NCI-H1105 treated with DMSO at 0.1 percent for 48 hours (cell line): ENCODE measurements at places on chromosomes 5 and 9.
A peak's percentile ranks its signal among the peaks of the same experiment; 100 is the strongest.

DNA sequence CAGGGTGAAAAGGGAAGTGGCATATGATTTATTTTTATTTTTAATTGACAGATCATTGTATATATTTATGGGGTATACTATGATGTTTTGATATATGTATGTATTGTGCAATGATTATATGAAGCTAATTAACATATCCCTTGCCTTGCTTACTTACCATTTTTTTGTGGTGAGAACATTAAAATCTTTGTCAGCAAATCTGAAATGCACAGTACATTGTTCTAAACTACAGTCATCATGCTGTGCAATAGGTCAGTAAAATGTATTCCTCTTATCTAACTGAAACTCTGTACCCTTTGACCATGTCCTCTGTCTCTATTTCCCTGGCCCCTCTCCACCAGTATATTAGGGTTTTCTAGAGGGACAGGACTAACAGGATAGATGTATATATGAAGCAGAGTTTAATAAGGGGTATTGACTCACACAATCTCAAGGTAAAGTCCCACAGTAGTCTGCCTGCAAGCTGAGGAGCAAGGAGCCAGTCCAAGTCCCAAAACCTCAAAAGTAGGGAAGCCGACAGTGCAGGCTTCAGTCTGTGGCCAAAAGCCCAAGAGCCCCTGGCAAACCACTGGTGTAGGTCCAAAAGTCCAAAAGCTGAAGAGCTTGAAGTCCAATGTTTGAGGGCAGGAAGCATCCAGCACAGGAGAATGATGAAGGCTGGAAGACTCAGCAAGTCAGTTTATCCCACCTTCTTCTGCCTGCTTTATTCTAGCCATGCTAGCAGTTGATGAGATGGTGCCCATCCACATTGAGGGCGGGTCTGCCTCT is 122.2 kb upstream of the FBXL7 start:
- DNase-seq: no peak

GRCh38 chr5:153777681-153778581 is 260.8 kb downstream of the FAM114A2 start:
- peak; percentile 0 for DNase-seq

DNA sequence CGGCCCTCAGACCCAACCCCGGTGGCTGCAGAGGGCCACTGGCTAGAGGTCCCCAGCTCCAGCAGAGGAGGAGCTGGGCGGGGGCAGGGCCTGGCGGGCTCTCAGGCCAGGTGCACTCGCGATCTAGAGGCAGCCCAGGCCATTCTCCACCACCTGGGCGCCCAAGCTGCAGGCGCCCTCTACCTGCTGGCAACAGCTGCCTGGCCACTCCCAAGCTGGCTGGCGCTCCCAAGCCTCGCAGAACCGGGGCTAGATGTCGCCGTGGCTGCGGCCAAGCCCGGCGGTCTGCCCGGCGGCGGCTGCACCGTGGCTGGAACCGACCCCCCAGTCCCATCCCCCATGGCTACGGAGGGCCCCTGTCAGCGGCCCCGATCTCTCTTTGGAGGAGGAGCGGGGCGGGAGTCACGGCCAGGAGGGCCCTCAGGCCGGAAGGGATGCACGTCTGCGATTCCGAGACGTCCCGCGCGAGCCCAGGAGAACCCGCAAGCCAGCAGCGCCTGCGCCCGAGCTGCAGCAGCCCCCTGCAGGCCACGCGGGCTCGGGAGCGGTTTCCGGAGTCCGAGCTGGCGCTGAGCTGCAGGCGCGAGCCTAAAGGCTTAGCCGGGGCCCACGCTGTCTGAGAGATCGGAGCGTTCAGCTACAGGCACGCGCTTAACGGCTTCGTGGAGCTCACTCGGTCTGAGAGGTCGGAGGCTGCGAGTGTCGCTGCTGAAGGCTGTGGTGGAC is 44.3 kb upstream of the BICD2 start:
- peak; percentile 78 for DNase-seq

DNA sequence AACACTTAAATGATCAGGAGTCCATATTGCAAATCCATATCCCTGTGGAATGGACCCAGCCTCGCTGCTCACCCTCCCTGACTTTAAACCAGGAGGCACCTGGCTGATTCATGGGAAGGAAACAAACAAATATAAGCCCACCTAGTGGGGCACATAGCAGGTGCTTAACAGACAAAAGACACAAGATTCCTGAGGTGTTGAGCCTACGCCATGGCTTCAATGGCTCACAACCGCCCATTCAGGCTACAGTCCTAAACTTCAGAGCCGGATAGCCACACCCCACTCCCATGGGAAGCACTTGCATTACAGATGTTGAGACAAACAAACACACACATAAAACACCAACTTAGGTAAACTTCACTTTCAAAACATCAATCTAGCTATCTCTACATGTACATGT is 359.9 kb downstream of the ICE1 start:
- no peak for DNase-seq
